ENCODE measurements at places on chromosomes 3 and 15. TPM values are rescaled to one million over a fixed set of nuclear protein-coding genes. Genes with fewer than 3 reads are reported as not detected.

TRAT1 gene
- total RNA-seq, result 0.51 TPM

PIGZ gene
- 3.5 TPM for total RNA-seq

C3orf22 gene
- total RNA-seq, result not detected

SEMA5B gene
- 1.1 TPM for total RNA-seq

All from endothelial cell (in vitro differentiated cells).